COR-L47 (cell line): ENCODE measurements at places on chromosomes 7 and 10.

DNA sequence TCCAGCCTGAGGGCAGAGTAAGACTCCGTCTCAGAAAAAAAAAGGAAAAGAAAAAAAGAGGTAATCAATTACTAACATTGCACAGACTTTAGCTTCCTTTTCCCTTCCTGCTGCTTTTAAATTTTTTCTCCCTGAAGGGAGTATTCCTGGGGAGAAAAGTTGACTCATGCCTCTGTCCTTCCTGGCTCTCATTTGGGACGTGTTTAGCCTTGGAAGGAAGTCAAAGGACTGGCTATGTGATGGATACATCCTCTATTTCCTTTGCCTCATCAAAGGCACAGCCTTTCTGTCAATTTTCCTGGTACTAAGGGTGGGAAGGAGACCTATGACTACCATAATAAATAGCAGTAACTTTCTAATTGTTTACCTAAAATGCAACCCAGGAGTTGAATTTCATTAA, 77.6 kb downstream of the ITGA8 start:
- DNase-seq: no peak

- no peak for DNase-seq
These were observed 60.9 kb downstream of the ST7 start for GRCh38 chr7:117014099-117014656.

DNA sequence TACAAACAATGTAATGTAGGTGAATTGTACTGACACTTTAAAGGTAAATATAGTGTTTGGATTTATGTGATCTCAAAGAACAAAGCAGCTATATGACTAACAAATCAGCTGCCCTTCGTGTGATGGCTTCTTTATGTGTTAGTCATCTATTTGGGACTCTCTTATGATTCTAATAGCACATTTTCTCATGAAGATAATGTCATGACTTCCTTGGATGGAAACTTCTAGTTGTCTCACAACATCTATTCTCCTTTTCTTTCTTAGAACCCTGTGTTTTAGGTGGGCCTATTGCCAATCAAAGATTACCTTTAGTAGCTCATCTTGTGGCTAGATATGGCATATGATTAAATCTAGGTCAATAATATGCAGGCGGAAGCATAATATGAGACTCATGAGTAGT, 45.0 kb downstream of the TMEM106B start:
- no peak for DNase-seq

DNA sequence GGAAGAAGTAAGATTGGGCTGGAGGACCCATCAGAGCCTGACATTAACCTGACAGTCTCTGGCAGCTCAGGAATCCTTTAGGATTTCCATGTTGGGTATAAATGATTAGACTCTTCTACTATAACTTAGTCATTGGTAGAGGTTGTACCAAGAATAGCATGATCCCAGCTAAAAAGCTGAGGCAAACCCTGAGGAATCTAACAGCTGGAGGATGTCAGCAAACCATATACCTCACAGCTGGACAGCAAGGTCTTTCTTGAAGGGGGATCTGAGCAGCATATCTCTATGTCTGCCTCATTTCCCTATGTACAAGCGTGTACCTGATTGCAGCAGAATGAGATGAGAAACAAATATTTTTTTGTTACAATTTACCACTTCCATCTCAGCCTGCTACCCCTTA, 103.2 kb downstream of the NPSR1 start:
- DNase-seq: no peak
